ENCODE measurements at places on chromosomes 3 and 15.

DNA sequence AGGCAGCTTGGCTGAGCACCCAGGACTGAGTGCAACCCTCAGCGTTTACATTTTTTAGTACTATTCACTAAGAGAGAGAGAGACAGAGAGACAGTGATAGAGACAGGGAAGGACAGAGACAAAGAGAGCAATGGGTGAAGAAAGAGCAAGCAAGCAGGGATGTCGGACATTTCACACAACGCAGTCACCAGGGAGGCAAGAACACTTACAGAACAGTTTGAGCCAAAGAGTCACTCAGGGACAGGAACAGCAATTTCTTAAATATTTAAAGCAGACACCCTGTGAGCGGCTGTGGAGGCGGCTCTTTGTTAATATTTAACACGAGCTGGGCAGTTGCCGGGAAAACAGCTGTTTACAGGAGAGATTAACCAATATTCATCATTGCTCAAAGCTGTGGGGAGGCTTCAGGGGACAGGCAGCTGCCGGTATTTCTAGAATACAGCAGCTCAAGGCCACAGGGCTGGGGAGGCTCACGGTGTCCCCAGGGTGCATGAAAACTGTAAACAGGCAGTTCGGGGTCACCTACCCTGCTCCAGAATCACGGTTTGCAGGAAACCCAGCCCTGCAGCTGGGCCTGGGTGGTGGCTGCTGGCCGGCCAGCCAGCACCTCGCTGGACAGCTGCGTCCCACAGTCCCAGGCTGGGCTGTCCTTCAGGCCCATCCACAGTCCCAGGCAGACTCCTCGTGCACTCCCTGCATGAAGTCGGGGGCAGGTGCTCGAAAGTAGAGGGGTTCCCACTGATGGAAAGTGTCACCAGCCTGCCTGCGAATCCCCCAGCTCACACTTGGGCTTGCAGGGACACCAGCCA, 38.8 kb upstream of the PCSK6 start:
- no peak for DNase-seq

DNA sequence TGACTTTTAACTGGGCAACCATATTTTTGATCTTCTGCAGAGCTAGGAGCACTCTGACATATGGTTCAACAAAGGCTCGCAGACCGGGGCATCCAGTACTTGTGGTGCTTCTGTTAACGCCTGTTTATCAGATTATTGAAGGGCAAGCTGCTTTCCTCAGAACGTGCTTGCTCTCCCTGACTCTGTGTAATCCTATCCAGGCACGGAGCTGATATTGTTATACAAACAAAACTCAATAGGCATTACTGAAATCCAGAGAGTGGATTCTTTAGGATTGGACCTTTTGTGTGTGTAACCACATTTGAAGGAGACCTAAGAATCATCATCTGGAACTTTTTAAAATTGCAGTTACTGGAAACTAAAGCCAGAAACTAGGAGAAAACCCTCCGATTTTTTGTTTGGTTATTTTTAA, 246.5 kb downstream of the PTPRG start:
- DNase-seq, result no peak

GRCh38 chr3:51393134-51393495, 2.0 kb downstream of the RBM15B start:
- no peak for DNase-seq

- no peak for DNase-seq
Measured at GRCh38 chr3:138114431-138114918, 933 bp downstream of the DZIP1L start.

DNA sequence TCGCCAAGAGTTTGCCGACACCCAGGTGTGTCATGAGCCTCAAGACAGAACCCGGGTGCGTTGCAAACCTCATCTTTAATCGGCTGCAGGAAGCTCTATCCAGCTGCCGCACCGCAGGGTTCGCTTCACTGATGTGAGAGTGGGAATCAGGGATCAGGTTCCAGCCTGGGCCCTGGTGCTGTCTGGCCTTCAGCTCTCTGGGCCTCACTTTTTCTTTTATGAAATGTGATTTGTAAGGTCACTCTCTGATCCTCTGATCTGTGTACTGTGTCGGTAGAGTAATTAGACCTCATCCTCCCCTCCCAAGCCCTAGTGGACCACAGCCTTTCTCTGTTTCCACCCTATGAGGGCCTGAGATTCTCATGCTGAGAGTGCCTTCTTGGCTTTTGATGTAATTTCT, 202.8 kb upstream of the UBE2E1 start:
- DNase-seq, result no peak

DNA sequence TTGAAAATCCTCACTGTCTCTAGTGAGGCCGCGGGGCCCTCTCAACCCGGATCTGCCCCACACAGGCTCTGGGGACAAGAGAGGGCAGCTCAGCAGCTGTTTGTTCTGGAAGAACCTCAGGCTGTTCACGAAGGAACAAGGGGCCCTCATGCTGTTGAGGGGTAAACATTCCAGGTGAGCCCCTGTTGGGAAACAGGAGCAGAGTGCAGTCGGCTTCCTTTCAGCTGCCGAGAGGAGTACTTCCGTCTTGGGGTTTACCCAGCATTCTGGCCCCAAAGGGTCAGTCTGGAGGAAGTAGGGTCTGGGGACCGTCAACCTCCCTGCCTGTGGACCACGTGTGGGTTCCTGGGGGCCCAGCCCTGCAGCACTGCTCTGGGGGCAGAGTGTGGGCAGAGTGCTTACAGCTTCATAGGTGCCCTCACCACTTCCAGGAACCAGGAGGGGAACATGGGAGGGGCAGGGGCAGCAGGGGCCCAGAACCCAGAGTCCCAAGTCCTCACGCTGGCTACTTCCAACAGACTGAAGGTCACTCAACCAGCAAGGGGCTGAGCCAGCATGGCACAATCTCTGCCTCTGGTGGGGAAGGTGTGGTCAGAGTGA, 49.2 kb upstream of the CTSH start:
- no peak for DNase-seq

DNA sequence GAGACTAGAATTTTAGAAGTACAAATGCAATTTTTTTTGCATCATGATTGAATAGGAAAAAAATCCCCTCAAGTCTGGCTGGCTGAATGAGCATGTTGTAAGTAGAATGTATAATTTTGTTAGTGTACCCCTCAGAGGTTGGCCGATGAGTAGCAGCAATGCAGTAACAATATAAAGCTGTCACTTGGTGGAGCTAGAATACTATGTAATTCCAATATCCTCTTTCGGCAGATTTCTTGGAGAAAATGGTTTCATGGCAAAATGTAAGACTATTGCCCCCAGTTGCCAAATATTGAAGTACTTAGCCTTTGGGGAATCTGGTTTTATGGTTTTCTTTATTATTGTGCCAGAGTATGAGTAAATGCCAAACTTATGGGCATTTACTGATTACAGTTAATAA, 39.8 kb upstream of the SGO1 start:
- no peak for DNase-seq

GRCh38 chr15:29449136-29449535, 179.5 kb upstream of the NSMCE3 start:
- DNase-seq, result no peak

- no peak for DNase-seq
Measured at GRCh38 chr15:87792250-87793040, 464.1 kb downstream of the NTRK3 start.

- no peak for DNase-seq
Measured at GRCh38 chr3:32583708-32584107, 13.1 kb upstream of the DYNC1LI1 start.

DNA sequence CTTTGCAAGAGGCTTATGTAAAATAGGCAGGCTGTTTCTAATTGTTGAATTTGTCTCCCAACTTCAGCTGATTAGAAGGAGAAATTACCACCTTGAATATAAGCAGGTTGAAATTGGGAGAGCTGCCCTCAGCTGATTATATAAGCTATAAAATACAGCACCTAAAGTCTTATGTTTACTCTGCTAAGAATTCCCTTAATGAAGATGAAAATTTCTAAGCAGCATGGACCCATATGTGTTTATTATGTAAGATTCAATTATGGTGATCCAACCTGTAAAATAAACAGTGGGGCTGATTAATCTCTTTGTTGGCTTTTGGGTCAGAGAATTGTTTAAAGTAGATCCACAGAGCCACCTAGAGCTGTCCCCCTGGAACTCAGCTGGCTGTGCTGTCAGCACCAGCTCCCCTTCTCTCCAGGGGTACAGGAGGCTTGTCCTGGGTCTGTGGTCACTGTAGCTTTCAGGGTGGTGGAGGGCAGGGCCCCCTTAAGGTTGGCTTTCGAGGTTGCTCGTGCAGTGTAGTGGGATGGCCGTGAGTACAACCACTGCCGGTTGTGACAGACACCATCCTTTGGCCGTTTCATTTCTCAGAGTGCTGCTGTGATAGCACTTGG, 9.5 kb downstream of the SLCO3A1 start:
- no peak for DNase-seq

- DNase-seq, result no peak
Measured at GRCh38 chr3:159763602-159764489, 224.8 kb upstream of the IL12A start.

GRCh38 chr3:152097770-152098169, 171.0 kb upstream of the MBNL1 start:
- no peak for DNase-seq
